Iris pigment epithelial cell (primary cell): ENCODE measurements at places on chromosomes 12 and 14.

DNA sequence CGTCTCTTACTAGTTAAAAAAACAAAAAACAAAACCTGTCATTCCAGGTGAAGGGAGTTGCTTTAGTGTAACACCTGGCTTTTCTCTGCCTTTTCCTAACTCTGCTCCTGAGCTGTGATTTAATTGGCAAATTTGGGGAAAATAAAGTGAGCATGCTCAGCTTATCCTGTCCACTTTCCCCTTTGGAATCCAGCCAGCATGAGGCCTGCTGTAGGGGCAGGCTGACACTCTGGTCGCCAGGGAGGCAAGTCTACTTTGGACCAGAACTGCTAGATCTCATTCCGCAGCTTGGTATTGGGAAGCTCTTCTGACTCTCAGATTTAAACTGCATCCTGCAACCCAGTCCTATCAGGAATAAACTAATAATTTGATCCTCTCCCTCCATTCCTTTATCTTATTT, 30.1 kb downstream of the CDKN1B start:
- no peak for DNase-seq

GRCh38 chr12:53289891-53290290, 5.5 kb upstream of the PFDN5 start:
- DNase-seq = no peak

DNA sequence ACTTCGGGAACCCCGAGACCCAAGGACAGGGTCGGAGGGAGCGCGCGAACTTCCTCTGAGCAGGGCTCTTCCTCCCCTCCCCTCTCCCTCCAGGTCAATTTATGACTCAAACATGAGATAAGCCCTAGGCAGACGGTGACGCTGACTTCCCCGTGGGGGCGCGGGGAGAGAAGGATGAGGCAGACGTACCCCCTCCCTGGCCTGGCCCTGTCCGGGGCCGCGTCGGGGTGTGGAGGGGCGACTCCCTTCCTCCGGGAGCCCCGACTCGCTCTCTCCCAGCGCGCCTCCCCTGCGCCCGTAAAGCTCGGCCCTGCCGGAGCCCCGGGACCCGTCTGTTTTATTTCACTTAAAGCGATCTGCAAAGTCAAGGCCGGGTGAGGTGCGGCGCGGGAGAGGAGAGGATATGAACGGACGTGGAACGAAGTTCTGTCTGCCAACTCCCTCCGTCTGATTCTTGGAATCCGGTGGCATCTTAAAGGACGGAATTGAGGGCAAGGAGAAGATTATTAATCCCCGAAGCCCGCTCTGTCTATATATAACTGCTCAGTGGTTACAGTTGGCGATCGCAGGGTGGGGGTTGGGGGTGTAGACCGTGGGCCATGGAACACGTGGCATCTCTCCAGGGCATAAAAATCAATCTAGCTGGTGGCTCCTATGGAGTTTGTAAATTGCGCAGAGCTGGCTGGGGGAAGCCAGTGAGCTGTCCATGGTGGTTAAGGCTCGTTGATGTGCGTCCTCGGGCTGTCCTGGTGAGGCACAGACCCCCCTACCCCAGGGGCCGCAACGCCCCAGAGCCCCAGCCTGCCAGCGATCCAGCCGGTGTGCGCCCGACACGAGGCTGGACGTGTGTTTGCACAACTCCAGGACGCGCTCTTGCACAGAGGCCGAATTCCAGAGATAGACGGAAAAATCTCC, 2.9 kb upstream of the PTHLH start:
- DNase-seq = peak; percentile 74

DNA sequence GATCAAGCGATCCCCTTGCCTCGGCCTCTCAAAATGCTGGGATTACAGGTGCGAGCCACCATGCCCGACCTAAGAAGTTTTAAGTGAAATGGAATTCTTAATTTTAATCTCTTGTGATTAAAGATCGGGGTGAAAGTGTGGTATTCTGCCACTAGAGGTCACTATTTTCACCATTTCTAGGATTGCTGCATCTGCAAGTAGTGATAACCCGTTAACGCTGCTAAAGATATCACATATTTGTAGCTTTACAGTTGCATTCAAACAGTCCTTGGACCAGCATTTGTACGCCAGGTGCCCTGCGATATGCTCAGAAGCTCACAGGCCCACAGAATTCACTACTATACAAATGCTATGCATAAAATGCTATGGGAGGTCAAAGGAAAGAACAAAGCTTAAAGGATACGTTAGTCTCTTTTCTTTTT, 19.3 kb downstream of the CCDC62 start:
- DNase-seq = peak; percentile 62

- no peak for DNase-seq
Observed at GRCh38 chr12:115132905-115133304, 448.9 kb upstream of the TBX3 start.

DNA sequence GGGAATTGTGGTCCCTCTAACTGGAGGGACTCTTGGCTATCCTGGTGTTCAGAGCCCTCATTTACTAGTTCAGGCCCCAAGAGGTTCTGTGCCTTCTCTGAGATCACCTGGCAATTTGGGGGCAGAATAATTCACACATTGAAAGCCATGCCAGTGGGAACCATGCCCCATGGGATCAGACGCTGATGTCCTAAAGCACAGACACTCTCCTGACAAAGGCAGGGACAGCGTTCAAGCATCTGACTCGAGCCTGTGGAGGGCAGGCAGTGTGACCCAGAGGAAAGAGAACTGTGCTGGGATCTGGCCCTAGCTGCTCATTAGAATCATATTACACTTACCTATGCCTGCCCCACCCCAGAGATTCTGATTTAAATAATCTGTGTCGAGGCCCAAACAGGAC, 2.4 kb upstream of the ASB2 start:
- DNase-seq = no peak

- no peak for DNase-seq
Observed at GRCh38 chr12:61870658-61871484, 389.3 kb upstream of the USP15 start.

DNA sequence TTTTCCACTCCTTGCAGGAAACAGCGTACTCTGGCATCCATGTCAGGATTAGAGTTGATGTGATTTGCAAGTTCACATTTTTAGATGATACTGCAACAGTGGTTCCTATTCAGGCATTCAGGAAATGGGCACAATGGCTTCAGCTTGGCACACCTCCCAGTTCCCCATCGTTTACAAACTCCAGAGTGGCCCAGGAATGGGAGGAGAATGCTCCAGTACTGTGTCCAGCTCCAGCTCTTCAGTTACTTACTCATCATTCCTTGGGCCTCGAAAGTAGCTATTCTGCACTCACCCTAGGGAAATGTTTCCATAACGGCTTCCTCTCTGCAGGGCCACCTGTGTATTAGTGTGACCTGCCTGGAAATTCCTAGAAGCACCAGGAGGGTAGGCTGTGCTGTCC, 239.7 kb upstream of the RGS6 start:
- DNase-seq = peak; percentile 61

GRCh38 chr12:115306380-115306779, 622.4 kb upstream of the TBX3 start:
- DNase-seq = no peak

DNA sequence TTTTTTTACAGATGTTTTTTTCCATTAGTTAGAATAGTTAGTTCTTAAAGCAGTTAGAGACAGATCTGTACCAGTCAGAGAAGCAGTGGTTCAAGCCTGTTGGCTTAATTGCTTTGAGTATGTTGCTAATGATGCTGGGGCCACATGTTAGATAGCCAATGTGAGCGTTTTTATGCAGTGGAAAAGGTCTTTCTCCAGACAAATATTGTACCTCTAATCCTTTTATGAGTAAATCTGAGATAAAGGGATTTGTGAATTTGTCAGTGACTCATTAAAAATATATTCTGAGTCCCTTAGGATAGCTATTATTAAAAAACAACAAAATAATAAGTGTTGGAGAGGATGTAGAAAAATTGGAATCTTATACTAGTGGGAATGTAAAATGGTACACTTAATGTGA, 154.2 kb downstream of the MSRB3 start:
- peak; percentile 59 for DNase-seq

- DNase-seq = peak; percentile 81
Observed at GRCh38 chr12:47080725-47081502, 1.2 kb upstream of the AMIGO2 start.

- DNase-seq = no peak
Observed at GRCh38 chr12:107405436-107405835, 280.2 kb upstream of the PWP1 start.

DNA sequence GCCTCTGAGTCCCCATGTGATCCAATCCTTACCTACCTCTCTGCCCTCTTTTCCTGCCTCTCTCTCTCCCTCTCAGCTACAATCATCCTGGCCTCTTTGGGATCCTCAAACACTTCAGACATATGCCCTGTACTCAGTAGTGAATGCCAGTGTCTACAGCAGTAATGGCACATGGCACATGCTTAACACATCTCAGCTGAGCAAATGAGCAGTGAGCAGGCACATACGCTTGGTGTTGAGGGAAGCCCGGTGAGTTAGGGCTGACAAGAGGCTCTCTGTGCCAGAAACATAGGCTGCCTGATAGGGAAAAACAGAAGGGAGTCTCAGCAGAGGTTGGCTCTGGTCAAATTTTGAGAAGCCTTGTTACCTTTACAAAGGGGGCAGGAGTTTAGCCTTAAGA, 409.1 kb downstream of the TMEM132D start:
- DNase-seq = no peak

GRCh38 chr14:105501504-105502291, 10.7 kb downstream of the TEDC1 start:
- DNase-seq = no peak

DNA sequence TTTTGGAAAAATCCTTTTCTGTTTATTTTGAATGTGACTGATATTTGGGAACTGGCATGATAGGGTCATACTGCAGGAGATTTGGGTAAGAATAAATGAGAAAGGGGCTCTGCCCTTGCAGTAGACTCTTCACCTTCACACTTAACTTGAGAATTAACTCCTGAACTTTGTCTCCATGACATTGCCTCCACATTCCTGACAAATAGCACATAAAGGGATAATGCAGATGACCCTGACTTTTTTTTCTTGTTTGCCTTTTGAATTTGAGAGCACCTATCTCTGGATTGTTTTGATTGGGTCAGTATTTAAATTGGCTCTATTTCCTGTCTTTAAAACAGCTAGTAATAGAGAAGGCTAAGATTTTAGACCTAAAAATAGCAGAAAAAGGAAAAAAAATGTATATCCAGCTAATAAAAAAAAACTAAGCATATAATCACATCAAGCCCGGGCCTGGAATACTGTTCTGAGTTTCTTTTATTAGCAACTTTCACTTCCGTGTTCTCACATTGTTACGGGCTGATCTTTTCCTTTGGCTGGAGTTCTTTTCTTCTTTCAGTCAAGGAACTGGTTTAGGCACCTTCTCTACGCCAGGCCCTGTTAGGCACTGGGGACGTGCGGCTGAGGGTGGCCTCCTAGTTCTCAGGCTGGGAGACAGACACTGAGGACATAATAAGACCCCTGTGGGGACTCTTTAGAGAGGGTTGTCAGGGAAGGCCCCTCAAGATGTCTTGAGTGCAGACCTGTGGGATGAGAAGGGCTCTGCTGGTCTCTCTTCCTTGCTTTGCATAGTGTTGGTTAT, 53.1 kb upstream of the GNPNAT1 start:
- no peak for DNase-seq

- DNase-seq = no peak
Observed at GRCh38 chr12:273382-273781, 10.7 kb upstream of the SLC6A13 start.

GRCh38 chr14:24941719-24942118, 108.2 kb downstream of the STXBP6 start:
- no peak for DNase-seq

DNA sequence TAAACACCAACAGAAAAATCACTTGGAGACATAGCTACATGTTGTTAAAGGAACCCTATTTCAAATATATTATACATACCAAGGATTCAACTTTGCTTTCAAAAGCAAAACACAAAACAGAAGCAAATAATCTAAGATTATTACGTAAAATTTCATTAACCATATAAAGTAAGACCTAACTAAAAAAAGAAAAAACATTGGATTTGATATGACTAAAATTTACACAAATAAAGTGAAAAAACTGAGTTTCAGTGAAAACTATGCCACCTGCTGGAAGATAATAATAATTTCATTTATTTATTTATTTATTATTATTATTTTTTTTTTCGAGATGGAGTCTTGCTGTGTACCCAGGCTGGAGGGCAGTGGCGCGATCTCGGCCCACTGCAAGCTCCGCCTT, 45.2 kb downstream of the WDHD1 start:
- peak; percentile 23 for DNase-seq

DNA sequence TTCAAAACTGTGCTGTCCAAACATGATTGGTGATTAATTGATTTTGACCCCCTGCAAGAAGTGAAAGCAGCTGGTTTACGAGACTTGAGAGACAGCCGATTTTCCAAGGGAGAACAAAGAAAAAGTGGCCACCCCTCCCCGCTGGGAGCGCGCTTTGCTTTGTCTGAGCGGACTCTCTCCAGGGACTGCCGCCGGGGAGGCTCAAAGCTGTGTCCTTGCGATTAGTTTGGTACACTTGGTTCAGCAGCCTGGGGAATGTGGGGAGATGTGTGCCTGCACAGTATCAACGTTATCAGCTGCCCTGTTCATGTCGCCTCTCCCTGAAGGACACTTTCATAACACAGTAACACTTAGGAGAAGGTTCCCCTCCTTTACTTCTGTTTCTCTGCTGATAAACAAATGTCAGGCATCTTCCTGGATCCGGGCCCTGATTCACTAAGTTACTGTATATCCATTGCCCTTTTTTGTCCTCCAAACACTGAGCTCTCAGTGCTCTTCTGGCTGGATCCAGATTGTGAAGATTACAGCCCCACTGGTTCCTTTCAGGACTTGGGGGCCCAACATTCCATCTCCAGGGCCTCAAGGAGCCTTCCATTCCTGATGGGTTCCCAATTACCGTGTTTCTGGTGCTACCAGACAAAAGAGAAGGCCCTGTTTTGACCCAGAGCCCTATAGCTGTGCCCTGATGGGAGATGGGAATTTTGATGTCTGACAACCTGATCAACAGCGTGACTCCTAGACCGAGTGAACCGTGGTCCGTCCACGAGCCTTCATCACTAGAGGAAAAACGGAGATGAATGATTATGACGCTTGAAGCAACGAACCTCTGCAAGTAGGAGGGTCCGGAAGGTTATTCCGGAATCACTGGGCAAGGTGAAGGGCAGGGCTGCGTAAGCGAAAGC, 31.7 kb upstream of the TUBA1C start:
- peak; percentile 49 for DNase-seq

GRCh38 chr12:69059465-69060457, 126.8 kb upstream of the CPM start:
- DNase-seq = peak; percentile 98

DNA sequence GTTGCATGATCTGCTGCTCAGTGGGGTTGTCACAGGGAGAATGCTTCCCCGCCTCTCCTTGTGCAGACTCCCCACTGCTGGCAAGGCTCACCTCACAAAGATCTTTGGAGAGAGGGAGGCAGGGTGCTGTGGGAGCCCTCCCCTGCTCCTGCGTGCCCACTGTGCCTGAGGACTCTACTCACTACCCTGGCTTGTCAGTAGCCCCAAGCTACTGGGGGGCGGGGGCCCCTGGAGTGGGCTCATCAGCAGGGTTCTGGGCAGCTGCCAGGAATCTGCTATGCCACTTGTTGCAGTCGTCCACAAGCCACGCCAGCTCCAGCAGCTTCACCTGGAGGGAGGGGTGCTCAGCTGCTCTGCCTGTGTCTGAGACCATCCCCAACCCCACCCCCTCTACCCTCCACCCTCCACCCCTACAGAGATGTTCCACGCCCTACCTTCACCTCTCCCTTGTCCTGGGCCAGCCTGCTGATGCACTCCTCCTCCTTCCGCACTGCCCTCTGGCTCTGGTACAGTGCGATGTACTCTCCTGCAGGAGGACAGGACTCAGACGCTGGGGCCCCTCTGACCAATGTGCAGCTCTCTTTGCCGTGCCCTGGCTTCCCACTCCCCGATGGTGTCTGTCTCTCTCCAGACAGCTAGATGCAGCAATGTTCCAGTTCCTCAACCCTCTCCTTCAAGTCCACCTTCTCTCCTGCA, 14.2 kb upstream of the BLTP3B start:
- DNase-seq = no peak

GRCh38 chr14:96578619-96579018, 76.4 kb downstream of the PAPOLA start:
- DNase-seq = no peak
